WERI-Rb-1 (cell line): ENCODE measurements at places on chromosomes 2 and 18.

GRCh38 chr2:179252423-179252822, 12.2 kb downstream of the SESTD1 start:
- DNase-seq = no peak

- DNase-seq = no peak
These were observed 22.1 kb upstream of the RNF103 start for GRCh38 chr2:86645752-86646151.

DNA sequence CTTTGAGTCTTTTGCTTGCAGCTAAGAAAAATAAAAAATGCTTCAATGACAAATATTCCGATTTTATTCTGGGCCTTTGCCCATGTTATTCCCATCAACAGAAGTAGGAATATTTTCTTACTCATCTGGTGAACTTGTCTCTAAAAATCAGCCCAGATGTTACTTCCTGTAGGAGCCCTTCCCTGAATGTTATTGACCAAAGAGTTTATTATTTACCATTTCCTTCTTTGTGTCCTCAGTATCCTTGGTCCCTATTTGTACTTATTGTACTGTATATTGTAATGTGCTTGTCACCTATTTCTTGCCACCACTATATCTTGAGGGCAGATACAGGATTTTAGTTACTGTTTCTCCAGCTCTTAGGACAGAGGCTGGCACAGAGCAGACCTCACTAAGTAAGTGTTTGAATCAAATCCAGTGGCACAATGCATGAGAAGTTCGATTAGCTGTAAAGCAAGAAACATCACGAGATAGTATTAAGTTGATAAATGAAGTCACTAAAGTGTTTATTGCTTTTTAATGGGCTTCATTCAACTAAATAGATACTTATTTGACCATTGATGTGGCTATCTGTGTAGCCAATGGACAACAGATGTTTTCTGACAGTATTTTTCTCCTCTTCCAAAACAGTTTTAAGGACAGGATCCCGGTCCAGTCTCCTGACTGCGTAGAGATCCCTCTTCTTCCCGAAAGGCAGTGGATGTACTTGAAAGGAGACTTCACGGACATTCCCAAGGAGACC, 109.1 kb downstream of the DDX1 start:
- no peak for DNase-seq

- DNase-seq = no peak
These were observed 951.3 kb downstream of the TSN start for GRCh38 chr2:122706757-122707223.

- DNase-seq = no peak
These were observed 47.6 kb downstream of the G6PC2 start for GRCh38 chr2:168948621-168949212.

DNA sequence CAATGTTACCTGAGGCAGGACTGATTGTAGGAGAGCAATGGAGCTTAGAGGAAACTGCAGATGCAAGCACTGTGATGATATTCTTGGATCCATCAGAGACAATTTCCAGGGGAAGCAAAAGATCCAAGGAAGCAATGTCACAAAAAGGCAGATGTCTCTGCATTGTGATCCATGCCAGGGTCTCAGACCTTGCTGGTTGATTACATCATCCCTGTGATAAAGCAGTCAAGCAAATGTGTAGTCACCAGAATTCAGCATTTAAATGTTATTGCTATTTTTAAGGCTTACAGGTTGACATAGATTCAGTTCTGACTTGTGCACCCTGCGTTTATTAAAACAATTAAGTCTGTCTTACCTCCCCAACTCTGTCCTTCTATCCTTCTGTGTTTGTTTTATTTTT, 56.8 kb upstream of the CCDC85A start:
- DNase-seq = no peak

GRCh38 chr2:54878182-54878581, 154.7 kb downstream of the EML6 start:
- peak; percentile 39 for DNase-seq

DNA sequence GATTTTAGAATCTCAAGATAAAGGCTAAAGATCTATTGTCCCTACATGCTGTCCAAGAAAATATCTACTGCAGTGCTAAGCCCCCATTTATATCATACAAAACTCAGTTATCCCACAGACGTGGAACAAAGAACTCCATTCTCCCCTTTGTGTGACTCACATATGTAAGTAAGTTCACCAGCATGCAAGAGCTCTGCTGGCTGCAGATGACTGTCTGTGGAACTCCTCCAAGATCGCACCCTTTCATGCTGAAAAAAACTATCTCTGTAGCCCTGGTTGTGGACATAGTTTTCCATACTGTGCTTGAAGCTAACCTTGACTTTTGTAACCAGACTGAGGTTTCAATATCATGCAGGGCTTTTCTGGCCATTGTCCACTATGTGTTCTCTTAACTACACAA, 207.1 kb downstream of the ZNF521 start:
- no peak for DNase-seq

DNA sequence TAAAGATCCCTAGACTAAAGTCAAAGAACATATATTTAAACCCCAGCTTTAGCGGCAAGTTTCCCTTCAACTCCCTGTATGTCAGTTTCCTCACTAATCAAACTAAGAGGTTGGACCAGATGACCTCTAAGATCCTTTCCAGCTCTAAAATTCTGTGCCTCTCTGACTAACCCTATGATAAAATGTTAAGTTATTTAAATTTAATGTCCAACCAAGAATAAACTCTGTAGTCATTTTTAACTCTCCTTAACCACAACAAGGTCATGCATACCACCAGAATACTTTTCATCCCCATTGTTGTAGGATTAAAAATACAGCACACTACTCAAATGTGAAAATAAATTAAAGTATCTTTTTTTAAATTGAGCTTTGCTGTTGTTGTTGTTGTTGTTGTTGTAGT, 5.2 kb upstream of the PDE1A start:
- no peak for DNase-seq

DNA sequence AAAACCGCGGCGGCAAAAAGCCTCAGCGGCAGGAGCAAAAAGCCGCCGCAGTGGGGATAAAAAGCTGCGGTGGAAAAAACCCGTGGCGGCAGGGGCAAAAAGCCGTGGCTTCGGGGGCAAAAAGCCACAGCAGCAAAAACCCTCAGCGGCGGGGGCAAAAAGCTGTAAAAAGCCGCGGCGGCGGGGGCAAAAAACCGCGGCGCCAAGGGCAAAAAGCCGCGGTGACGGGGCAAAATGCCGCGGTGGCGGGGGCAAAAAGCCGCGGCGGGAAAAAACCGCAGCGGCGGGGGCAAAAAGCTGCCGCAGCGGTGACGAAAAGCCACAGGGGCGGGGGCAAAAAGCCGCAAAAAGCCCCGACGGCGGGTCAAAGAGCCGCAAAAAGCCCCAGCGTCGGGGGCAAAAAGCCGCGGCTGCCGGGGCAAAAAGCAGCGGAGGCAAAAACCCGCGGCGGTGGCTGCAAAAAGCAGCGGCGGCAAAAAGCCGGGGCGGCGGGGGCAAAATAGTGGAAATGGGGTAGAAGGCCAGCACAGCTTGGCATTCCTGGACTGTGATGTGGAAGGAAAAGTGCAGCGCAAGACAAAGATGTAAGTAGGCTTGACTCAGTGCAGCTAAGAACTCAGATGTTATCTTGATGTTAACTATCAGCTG, 151.8 kb downstream of the ANKRD30BL start:
- DNase-seq = peak; percentile 7

- peak; percentile 28 for DNase-seq
These were observed 10.8 kb upstream of the ERMN start for GRCh38 chr2:157336137-157337010.

GRCh38 chr18:35038881-35039491, 2.2 kb upstream of the MAPRE2 start:
- DNase-seq = no peak

DNA sequence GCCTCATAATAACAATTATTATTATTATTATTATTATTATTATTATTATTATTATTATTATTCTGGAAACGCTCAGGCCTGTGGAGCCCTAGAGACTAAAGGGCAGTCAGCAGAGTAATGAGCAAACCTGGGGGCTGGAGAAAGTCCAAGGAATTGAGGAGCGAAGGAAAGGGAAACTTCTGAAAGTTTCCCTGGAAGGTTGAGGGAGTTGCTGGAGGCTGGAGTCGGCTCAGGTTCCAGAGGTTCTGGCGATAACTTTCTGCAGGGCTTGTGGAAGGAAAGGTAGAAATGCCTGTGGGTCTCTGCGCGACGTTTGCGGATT, 9.2 kb downstream of the POU3F3 start:
- DNase-seq = no peak

DNA sequence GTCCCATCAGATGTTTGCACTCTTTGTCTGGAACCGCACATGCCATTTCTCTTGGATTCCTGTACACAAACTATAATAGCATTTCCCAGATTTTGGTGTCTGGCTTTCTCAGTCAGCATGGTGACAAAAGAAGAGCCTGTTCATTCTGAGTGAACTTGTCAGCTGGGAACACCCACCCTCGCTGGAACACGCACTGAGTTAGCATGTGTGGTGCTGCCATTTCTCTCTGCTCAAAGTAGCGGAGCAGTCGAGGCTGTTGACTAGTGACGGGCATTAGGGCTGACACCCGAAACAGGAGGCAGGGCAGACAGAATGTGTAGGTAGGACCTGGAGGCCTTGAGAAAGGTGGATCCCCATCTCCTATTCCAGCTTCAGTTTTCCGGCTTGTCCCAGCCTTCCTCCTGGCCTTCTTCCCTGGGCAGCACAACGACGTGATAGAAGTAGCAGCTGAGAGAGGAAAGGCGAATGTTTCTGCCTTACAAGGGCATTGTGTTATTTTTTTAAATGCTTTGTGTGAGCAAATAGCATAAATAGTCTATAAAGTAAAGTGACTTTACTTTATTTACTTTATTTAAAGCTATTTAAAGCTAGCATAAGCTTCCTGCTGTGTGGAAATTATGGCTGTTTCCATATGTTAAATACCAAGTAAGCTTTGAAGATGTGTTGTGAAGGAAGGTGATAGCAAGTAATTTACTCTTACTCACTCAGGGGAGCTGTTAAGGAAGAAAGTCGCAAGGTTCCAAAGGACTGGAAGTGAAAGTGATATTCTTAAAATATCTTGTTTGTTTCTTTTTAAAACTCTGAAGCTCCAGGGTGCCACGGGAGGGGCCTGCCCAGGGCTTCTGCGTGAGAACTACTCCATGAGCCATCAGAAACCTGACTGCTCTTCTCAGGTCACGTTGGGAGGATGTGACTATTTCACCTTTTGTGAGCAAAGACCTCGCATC, 272.6 kb downstream of the NEDD4L start:
- no peak for DNase-seq

DNA sequence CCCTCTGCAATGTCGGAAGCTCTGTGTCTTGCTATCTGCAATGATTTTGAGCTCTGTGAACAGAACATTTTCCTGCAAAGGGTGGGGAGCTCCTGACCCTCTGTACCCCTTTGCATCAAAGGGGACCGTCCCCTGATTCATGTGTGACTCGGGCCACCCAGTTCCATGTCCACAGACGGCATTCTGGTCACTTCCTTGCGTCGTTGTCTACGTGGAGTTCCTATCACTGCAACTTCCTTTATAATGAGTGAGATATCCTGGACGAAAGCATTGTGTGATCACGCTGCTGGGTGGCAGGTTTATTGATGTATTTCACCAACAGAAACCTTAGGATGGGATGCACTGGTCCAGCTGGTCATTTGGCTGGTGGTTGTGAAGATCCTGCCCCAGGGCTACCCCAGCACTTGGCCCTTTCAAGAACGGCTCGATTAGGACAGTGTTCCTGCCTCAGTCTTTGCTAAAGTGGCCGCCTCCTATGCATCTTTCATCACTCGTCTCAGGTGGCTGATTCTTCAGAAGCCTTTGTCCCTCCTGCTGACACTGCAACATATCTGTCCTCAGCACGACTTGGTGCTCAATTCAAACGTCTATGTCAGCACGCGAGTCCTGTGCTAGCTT, 202.7 kb downstream of the ACKR3 start:
- DNase-seq = no peak

DNA sequence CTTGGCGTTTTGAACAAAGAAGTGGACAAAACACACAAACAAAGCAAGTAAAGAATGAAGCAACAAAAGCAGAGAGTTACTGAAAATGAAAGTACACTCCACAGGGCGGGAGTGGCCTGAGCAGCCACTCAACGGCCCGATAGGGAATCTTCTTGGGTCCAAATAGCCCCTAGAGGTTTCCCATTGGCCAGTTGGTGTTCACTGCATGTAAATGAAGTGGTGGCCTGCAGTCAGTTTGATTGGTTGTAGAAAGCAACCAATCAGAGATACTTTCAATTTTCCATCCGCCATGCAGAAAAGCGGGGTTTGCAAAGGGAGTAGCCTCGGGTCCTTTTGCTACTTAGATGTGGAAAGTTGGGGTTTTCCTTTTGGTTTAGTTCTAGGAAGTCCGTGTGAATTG, 31.6 kb downstream of the CYBRD1 start:
- DNase-seq = no peak

- no peak for DNase-seq
These were observed 2012.3 kb upstream of the PIK3C3 start for GRCh38 chr18:39942702-39943101.

- DNase-seq = no peak
These were observed 29.9 kb downstream of the MRPL19 start for GRCh38 chr2:75676464-75676863.

- no peak for DNase-seq
These were observed 135.8 kb upstream of the FN1 start for GRCh38 chr2:215571689-215572088.

DNA sequence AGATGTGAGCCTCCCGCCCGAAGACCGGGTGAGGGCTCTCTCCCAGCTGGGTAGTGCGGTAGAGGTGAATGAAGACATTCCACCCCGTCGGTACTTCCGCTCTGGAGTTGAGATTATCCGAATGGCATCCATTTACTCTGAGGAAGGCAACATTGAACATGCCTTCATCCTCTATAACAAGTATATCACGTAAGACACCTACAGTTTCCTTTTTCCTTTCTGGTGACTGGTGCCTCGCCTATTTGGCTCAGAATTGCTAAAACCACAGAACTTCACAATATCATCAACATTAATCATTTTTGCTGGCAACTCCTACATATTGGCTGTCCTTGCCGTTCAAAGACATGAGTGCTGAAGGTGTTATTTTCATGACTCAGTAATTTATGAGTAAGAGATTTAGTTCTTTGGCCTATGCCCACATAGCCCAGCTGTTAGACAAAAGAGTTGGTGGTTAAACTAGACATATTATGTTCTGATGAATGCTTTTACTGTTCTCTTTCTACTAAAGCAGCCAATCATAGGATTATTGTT, 2.2 kb downstream of the STAMBP start:
- DNase-seq = no peak

DNA sequence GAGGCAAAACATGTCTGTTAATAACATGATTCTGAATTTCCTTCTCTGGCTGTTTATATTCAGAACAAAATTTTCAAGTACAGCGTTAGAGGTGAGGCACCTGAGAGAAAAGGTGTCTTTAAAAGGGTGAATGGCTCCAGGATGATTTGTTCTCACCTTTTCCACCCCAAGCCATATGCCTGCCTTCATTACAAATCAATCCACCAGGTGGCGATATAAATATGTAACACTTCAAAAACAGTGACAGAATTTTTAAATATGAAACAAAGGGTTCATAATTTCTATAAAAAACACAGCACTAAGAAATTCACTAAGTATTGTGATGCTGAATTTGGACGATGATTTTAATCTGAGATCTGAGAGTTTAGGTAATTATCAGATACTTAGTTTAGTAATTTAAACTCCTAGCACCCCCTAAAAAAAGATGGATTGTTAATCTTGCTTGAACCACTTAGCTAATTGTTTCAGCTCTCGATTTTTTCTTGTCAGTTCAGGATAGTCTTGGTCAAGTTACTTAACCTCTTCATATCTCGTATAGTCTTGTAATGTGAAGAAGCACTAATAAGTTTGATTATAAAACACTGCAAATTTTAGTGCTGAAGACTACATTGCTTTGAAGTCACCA, 528.8 kb downstream of the CPS1 start:
- peak; percentile 29 for DNase-seq
